ENCODE measurements at places on chromosomes 1 and 21. TPM values are rescaled to one million over a fixed set of nuclear protein-coding genes. Genes with fewer than 3 reads are reported as not detected.

EPHA10 gene
- total RNA-seq: 0.48 TPM

OR6K3 gene
- total RNA-seq: not detected

MPZ gene
- total RNA-seq: 5.8 TPM

GRIK3 gene
- total RNA-seq: not detected

OR2T3 gene
- not detected for total RNA-seq

CR1L gene
- not detected for total RNA-seq

TNFRSF14 gene
- 145 TPM for total RNA-seq

AIM2 gene
- 224 TPM for total RNA-seq

HSPB7 gene
- total RNA-seq: not detected

LMX1A gene
- not detected for total RNA-seq

RGS16 gene
- total RNA-seq: 51.9 TPM

INAVA gene
- total RNA-seq: not detected

CDC73 gene
- 49.3 TPM for total RNA-seq

PADI3 gene
- not detected for total RNA-seq

TIE1 gene
- not detected for total RNA-seq

FAAP20 gene
- total RNA-seq: 64.9 TPM

NPHS2 gene
- not detected for total RNA-seq

HCN3 gene
- total RNA-seq: 2.4 TPM

CD5L gene
- total RNA-seq: not detected

GPR89A gene
- 22.7 TPM for total RNA-seq

TMOD4 gene
- 2.7 TPM for total RNA-seq

C1orf185 gene
- not detected for total RNA-seq

ORC1 gene
- 43.0 TPM for total RNA-seq

TAS1R1 gene
- not detected for total RNA-seq

ACTL8 gene
- not detected for total RNA-seq

KRTAP11-1 gene
- not detected for total RNA-seq

ST6GALNAC3 gene
- total RNA-seq: 0.26 TPM

ADGRL2 gene
- not detected for total RNA-seq

AMY1B gene
- not detected for total RNA-seq

CFHR3 gene
- not detected for total RNA-seq

LY9 gene
- 4.9 TPM for total RNA-seq

CD1B gene
- total RNA-seq: not detected

Measured in activated CD4-positive, alpha-beta memory T cell treated with anti-CD3 and anti-CD28 coated beads for 36 hours (primary cell).